GF-D8 (cell line): ENCODE measurements at places on chromosomes 4 and X.
A peak's percentile ranks its signal among the peaks of the same experiment; 100 is the strongest.

GRCh38 chr4:80035336-80035735 is 37.7 kb downstream of the ANTXR2 start:
- DNase-seq = peak; percentile 73

DNA sequence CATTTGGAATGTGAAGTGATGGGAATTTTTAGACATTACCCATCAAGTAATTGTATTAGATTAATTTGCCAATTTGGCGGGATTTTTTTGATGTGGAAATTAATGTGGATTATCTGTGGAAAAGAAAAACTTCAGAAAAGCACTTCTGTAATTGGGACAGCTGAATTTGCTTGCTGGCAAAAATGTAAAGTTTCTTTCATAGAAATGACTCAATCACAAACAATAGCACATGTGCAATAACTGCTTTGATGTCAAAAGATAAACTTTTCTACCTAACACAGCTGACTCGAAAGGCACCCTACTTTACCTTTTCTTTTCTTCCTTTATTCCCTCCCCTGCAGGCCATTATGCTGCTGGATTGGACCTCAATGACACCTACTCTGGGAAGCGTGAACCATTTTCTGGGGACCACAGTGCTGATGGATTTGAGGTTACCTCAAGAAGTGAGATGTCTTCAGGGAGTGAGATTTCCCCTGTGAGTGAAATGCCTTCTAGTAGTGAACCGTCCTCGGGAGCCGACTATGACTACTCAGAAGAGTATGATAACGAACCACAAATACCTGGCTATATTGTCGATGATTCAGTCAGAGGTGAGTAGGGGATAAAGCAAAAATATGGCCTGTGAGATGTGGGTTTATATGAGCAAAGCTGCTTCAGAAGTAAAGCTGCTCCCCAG is 1.4 kb downstream of the AREG start:
- DNase-seq = no peak

- peak; percentile 6 for DNase-seq
These were observed 84.4 kb upstream of the PHOX2B start for GRCh38 chr4:41832961-41833360.

DNA sequence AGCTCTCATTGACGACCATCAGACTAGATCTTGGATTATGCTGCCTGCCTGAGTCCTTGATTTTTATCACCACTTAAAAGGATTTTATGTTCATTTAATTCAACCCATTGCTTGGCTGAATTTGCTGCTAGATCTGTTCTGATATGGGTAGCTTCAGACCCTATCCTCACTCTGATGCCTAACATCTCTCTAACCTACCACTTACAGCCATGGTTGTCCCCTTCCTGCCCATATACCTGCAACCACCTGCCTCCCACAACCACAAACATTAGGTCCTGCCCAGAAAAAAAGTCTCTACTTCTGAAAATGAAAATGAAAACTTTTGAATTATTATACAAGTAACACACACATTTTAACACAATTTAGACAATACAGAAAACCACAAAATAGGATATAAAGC is 310.8 kb downstream of the HNRNPD start:
- DNase-seq = no peak

GRCh38 chrX:16785247-16786138 is 773 bp upstream of the TXLNG start:
- DNase-seq = no peak

- DNase-seq = no peak
These were observed 43.5 kb downstream of the ASIC5 start for GRCh38 chr4:155822572-155822971.

DNA sequence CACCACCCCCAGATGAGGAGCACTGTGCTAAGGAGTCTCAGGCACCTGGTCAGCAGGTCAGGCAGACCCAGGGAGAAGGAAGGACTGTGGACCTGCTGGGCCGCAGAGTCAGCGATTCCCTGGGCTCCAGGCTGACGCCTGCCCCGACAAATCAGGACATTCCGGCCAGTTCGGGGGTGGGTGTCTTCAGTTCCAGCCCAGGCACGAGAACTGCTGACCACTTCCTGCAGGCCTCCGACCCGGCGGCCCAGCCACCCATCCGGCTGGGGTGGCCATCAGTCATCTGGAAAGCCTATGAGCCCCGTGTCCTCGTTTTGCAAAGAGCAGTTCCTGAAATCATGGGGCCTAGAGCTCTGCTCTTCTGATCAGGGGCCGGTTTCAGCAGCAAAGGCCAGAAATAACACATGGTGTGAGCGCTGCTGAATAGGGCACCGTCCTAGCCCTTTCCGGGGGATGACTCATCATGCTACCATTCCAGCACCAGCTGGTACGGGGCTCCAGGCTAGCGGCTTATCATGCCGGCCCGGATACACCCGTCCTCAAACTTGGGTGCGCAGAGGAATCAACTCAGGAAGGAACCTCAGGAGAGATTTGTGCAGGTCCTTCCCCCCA is 7.8 kb upstream of the SH3TC1 start:
- DNase-seq = peak; percentile 19
